SHP77 treated with DMSO at 0.1 percent for 48 hours (cell line): ENCODE measurements at places on chromosomes 16 and 17.
A peak's percentile ranks its signal among the peaks of the same experiment; 100 is the strongest.

DNA sequence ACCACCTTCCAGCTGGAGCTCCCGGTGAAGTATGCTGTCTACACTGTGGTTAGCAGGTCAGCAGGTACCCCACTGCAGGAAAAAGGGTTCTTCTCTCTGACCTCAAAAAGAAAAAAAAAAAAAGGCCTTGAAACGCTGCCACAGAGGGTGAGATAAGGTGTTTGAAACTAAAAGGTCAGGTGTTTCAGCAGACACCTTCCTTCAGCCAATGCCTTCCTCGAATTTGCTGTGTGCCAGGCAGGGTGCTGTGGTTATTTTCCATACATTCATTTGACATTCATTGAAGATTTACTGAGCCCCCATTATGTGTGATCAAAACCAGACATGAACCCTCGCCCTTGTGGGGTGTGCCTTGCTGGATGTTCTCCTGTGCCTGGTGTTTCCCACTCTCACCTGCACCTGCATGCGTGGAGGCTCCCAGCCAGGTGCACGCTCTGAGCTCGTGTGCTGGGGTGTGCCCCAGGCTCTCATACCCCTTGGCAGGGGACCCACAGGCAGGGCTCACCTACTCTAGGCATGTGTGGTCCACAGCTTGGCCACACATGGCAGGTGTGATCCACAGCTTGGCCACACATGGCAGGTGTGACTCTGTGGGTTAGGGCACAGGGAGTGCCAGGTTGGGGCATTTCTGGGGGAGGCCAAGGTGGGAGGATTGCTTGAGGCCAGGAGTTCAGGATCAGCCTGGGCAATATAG is 15.8 kb upstream of the ITGAD start:
- no peak for DNase-seq

DNA sequence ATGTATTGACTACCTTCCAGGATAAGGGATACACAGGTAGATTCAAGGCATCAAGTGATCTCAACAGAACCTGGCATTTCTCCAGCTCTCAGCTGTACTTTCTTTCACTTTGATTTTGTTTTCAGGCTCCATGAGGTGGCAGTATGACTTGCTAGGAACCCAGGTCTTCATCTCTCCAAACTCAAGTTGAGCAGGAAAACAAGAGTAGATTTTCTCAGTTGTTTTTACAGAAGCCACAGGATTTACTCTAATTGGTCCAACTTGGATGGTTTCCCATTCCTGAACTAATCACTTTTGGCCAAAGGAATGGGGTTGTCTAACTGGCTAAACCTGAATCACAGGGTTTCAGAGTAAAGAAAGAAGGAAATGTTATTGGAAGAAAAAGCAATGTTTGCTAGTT is 146.6 kb downstream of the TRIM37 start:
- no peak for DNase-seq

GRCh38 chr16:78706637-78707036 is 607.2 kb downstream of the WWOX start:
- DNase-seq, result no peak

DNA sequence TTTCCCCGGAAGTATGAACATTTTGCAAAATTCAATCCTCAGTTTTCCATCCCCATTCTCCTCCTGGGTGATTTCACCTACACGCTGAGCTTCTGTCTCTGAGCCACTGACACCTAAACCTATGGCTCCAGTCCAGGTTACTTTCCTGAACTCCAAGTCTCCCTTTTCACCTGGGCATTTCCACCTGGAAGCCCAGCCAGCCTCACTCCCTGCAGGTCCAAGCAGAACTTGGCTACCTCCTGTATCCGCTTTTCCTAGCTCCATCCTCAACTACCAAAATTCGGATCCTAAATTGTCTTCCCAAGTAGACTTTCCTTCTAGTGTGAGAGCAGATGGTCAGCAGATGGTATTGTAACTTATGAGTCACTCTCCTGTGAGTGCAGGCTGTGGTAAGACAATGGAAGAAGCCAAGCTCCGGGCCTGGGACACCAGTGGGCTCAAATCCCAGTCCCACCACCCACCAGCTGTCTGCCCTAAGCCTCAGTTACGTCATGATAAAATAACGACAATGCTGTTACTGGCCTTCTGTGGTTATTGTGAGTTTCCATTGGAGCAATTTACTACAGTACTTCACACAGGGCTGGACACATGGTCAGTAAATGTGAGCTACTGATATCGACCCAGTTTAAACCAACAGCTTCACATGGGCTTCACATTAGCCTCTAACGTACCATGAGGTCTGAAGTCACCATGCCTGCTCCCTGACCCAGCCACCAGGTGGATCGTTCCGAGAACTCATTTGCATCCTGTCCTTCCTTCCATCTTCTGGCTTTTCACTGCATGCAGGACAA is 33.3 kb downstream of the PECAM1 start:
- DNase-seq, result peak; percentile 77

DNA sequence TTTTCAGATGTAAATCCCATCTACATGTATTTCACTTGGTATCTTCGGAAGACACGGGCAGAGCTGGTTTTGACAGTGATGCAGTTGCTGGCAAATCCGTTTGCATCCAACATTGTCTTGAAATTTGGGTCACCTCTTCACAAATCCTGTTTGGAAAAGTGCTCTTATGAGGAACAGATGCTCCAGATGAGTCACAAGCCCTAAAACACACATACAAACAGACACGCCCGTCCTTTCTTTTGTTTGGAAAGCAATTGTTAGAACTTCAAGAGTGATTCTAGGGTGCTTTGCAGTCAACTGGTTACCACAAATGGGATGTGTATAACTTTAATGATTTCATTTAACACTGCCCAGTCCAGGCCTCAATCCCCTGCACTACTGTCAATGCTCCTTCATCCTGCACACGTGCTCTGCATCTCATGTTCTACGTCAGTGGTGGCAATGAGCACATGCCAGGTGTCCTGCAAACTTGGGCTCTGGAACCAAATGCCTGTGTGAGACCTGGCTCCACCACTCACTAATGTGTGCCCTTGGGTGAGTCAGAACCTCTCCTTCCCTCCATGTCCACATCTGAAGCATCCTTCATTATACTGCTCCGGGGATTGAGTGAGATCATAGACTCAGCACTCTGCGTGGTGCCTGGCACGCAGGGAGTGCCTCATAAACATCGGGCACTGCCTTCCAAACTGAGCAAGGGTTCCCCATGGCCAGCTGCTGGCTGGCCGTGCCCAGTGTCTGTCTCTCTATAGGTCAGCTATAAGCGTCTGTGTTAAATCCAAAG is 19.3 kb upstream of the FOXF1 start:
- DNase-seq, result no peak

DNA sequence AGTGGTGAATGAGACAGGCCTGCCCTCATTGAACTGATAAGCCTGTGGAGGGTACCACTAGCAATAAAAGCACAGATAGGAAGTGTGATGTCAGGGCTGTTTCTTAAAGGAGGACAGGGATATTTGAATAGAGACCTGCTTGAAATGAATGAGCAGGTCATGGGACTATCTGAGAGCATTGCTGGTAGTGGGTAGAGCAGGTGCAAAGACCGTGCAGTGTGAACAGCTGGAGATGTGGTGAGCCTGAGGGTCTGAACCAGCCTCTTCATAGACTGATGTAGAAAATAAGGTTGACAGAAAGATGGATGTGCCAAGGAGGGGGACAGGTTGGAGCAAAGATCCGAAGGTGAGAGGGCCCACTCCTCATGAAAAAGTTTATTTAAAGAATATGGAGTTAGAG is 2.4 kb downstream of the NUP93 start:
- DNase-seq, result no peak

DNA sequence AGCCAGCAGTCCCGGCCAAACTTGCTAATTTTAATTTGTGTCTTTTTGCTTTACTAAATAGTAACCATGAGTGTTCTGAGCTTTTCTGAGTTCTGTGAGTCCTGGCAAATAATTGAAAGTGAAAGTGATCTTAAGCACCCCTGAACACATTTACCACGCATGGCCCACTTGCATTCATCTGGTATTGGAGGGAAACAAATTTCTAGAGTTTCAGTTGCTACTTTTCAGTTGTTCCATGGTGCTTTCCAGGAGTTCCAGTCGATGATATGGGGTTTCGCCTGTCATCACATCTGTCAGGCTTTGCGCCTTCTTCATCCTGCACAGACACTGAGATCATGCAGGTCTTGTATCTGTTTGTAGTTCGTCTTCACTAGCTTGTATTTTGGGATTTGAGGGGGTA is 44.1 kb downstream of the CRLF3 start:
- DNase-seq, result no peak

DNA sequence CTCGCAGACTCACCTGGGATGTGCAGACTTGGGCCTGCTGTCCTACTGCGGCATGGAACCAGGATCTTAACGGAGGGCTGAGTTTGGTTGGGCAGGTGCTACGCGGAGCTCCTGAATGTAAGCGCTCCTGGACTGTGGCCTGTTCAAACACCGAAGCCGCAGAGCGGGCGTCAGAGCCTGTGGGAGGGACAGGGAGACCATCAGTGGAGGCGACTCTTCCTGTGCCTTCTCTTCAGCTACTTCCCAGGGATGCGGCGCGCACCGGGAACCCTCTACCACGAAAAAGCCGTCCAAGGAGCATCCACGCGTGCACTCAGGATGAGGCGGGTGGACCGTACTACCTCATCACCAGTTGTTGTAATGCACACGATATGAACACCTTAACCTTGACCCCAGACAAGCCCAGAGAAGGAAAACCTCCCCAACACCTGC is 2.0 kb downstream of the USP36 start:
- DNase-seq, result peak; percentile 89

DNA sequence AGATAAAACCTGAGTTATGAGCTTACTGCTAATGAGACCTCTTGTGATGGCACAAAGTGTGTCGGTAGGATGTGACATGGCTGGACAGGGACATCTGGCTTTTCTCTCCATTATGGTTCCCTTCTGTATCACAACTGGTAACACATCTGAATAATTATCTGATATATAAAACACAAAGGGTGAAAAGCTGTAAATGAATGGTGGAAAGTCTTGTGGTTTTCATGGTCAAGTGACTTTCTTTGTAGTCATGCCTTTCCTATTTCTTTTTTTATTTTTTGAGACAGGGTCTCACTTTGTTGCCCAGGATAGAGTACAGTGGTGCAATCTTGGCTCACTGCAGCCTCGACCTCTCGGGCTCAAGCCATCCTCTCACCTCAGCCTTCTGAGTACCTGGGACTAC is 35.3 kb upstream of the ZFHX3 start:
- no peak for DNase-seq

DNA sequence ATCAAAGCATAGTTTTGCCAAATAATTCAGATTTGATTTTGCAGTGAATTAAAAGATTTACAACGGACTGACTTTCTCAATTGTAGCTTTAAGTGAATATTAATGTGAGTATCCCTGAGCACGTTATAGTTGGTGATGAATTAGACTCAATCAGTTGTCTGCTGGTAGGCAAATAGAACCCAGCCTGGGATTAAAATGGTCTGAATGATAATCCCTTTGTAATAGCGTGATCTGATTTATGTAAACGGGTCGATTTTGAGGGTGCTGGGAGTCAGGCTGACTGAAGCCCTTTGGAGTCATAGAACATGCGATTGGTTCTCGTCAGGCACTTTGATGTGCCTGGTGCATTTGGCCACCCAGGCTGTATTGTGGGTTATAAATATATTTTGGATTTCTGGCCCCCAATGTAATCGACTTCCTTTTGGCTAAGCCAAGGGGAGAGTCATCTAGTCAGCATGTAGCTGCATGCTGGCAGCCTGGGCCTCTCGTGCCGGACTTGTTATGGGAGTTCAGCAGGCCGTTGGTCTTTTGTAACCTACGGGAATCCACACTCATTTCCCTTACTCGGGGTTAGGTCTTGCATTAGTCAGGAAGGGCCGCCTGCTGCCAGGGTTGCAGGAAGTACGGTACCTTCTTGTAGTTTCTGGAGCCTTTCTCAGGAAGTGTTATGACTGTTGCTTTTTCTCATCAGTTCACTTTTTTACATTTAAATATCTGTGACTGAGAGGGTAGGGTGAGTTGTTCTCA is 5.4 kb downstream of the PGS1 start:
- DNase-seq, result no peak

DNA sequence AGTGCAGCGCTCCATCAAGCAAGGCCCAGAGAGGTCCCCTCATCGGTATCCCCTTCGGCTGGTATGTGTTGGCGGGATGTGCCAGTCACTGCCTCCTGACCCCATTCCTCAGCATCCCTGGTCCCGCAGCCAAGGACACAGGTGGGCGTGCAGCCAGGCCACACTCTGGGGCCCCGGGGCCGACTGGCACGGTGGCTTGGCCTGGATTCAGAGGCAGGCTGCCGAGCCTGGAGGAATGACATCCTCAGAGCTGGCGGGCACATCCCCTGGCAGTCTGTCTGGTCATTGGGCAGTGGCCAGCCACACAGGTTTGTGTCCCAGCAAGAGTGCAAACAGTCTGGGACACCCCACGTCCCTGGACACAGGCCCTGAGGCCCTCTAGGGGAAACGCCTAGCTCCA is 111.1 kb downstream of the SDK2 start:
- DNase-seq, result no peak

DNA sequence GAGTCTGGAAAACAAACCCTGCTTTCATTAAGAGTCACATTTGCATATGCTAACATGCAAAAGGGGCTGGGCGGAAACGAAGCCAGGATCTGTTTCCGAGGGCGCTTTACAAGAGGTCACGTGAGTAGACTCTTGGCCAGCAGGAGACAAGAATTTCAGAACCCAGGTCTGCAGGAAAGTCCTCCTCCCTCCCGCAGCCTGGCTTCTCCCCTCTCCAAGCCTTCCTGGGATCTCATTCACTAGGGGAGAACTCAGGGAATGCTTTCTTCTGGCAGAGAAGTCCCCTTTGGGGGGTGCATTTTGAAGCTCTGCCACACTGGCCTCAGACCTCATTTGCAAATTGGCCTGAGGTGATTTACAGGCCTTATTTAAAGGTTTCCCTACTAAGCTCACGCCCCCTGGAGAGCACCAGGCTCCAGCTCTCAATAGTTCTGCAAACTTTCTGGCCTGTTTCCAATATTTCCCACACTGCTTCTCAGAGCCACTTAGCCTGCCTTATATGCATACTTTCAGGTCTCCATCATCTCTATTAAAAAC is 57.2 kb upstream of the CACNG5 start:
- no peak for DNase-seq

DNA sequence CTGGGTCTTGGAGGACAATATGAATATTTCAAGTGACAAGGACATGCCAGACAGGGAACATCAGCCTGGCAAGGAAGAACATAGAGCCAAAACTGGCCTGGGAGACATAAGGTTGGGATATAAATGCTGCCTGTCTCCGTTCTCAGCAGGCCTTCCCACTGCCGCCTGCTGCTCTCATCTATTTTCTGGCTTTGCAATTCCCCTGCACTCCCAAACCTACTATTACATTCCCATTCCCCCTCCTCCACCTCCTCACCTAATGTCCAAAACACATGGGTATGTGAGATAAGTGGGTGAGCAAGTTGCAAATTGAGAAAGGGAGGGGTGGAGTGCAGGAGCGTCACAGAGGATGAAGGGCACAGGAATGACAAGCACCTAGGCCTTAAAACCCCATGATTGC is 244.3 kb upstream of the CDH8 start:
- no peak for DNase-seq
